COR-L47 (cell line): ENCODE measurements at places on chromosomes 11 and 22.

DNA sequence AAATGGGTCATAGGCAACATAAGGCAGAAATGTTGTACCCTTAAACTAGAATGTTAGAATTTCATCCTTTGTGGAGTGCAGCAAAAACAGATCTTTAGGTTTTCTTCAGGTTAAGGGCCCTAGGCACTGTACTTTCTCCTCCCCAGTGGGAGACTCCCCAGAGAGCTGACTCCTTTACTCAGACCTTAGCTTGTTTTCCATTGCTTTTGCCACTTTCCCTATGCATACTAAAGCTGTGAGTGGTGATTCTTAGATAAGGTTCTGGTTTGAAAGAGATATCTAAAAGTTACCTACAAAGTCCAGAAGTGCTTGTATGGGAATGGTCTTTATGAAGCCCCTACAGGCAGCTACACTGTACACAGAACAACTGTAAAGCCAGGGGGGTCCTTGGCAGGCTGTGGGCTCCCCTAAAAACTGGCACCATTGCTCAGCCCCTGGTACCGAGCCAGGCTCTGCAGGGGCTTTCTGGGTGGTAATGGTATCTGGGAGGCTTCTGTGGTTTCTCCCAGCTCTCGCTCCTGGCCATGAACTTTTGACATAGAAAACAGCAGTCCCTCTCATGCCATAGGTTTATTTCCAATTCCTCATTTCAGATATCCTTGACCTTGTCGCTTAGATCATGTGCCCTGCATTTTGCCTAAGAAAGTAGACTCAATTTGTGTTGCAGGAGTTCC lies 23.2 kb downstream of the AMOTL1 start:
- no peak for DNase-seq

- no peak for DNase-seq
These were observed 12.1 kb downstream of the GRIA4 start for GRCh38 chr11:105622016-105622415.

DNA sequence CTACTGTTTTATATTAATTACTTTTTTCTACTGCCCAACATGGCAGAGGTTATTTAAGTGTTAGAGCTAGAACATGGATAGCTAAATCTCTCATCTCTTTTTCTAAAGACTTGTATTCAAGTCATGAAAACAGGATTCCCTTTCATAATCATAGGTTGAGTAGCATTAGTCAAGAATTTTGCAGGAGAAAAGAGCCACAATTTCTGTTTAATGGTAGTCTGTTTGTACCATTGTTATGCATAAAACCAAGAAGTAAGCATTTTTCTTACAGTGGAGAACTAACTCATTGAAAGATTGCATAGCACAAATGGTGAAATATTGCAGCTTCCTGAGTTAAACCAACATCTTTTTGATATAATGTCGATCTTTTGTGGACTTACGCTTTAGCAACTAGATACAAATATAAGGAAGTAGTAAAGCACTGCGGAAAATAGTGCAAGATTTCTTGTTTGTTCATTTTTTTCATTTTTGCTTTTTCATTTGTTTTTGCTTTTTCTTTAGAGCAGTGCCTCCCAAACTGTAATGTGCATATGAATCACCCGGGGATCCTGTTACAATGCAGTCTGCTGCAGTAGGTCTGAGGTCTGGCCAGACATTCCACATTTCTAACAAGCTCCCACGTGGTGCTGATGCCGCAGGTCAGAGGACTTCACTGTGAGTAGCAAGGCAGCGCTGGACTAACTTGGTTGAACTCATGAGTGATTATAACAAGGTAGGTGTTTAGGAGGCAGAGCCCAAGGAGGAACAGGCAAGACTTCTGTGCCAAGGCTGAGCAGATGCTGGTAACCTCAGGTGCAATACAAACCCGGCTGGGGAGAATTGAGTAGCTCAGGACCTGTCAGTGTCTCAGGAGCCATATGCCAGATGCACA lies 4.6 kb downstream of the ETS1 start:
- no peak for DNase-seq

GRCh38 chr11:89495951-89496350 lies 4.8 kb upstream of the NOX4 start:
- no peak for DNase-seq

- DNase-seq = no peak
These were observed 61.2 kb downstream of the CD82 start for GRCh38 chr11:44626645-44627044.

DNA sequence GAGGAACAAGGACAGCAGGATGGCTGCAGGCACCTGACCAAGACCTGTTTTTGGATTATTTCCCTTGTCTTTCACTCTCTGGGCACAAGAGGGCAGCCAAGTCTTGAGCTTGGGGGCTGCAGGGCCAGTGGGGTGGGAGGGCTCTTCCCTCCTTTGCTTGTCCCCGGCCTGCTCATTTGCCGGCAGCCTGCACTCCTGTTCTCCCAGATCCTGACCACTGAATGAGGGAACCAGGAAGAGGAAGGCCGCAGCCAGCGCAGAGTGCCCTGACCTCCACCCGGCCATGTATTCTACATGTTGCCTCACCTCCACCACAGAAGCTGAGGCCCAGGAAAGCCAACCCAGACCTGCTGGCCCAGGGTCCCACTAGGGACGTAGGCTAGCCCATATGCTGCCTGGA lies 15.5 kb upstream of the NNMT start:
- DNase-seq = peak; percentile 72

DNA sequence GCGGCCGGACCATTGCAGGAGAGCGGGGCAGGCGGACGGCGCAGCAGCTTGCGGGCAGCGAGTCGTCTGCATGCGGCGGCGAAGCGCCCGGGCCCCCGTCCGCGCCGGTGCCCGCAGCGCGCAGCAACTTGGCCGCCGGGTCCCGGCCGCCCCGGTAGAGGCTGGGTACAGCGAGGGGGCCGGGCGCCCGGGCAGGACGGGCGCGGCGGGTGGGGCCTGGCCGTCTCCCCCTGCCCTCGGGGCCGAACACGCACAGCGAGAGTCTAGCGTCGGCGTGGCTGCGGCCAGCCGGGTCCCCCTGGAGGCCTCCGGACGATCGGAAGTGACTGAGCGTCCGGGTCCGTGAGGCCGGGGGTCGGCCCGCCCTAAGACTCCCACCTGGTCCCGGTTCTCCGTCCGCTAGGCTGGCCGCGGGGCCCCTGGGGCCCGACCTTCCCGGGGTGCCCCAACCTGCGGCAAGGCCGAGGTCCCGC lies 775 bp upstream of the TRABD start:
- DNase-seq = no peak

DNA sequence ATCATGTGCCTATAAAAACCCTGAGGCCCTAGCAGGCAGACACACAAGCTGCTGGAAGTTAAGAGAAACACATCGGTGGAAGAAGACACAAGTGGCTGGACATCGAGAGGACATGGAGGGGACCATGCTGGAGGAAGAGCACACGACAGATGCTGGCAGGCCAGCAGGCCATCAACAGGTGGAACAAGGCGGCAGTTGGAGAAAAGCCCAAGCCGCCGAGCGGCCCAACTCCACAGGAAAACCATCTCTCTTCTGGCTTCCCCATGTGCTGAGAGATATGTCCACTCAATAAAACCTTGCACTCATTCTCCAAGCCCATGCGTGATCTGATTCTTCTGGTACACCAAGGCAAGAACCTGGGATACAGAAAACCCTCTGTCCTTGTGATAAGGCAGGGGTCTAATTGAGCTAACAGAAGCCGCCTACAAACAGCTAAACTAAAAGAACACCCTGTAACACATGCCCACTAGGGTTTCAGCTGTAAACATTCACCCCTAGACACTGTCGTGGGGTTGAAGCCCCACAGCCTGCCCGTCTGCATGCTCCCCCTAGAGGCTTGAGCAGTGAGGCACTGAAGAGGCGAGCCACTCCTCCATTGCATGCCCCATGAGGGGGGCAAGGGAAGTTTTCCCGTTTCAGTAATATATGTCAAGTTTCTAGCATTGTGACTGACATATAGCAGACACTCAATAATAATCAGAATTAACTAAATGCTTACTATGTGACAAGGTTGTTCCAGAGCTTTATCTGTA lies 39.0 kb upstream of the MMP20 start:
- DNase-seq = no peak

- no peak for DNase-seq
These were observed 6.9 kb downstream of the NAALADL1 start for GRCh38 chr11:65051398-65051858.

DNA sequence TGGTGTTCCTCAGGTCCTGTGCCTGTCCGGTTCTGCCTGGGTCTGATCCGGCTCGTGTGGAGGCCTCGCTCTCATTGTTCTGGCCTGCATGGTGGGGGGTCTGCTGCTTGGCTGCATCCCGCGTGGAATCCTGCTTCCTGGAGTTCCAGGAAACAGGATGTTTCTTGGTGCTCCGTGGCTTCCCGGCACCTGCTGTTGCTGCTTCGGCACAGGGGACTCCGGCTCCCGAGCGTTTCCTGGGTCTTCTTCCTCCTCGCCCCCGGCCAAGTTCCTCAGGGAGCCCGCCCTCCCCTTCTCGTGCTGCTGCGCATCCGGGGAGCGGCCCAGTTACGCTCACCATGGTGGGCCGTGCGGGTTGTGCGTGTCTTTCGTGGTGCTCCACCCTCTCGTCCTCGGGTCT lies 29.9 kb downstream of the GLB1L2 start:
- DNase-seq = peak; percentile 63

DNA sequence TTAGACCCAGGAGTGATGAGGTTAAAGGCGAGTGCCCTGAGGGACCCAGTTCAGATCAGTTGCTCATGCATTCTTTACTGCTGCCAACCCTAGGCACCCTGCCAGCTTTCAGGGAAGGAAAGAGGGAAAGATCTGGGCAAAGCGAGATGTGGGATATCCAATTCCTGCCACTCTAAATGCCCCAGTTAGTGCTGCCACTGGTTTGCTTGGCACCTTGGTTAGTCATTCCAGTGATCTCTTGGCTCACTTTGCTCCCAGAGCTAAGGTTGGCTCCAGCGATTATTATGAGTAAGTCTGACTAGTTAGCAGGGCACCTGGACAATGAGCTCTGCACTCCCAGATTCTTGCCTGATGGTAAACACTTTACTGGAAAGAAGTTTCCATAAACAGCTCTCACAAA lies 85.0 kb downstream of the INSC start:
- no peak for DNase-seq

- DNase-seq = no peak
These were observed at the start of gene SLCO2B1 for GRCh38 chr11:75150879-75151278. Gene SLCO2B1, plus strand, starts transcription at chr11:75151107. Its CDS starts 275 bp downstream, at chr11:75151382.

- no peak for DNase-seq
These were observed 33.2 kb upstream of the CECR2 start for GRCh38 chr22:17336061-17336460.

- DNase-seq = no peak
These were observed 60.1 kb downstream of the SOX6 start for GRCh38 chr11:16296273-16296672.

GRCh38 chr11:9629064-9629463 lies 34.8 kb upstream of the SWAP70 start:
- no peak for DNase-seq

DNA sequence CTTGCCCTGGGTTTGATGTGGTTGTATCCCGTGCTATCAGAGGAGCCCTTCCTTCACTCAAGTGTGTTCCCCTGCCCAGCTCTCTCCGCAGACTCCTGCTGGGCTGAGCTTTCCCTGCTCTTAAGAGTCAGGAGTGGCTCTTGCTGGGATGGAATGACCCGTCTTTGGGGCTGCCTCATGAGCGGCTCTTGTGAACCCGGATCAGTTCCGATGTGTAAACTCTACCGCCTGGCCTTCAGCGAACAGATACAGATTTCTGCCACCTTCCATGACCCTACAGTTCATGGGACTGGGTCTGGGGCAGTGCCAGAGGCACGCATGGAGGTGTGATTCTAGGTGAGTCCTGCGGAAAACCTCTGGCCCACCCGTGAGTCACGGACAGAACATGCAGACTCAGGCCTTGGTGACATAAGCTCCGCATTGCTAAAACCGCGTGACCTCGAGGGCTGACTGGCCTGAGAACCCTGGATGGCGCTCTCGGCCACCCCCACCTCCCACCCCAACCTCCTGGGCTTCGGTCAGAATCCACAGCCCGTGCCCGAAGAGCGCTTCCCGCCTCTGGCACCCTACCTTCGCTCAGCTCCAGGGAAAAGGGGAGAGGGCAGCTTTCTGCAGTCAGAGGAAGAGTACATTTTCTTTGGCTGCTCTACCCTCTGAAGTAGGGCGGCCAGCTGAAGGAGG lies 1.3 kb upstream of the ZBTB16 start:
- DNase-seq = no peak

DNA sequence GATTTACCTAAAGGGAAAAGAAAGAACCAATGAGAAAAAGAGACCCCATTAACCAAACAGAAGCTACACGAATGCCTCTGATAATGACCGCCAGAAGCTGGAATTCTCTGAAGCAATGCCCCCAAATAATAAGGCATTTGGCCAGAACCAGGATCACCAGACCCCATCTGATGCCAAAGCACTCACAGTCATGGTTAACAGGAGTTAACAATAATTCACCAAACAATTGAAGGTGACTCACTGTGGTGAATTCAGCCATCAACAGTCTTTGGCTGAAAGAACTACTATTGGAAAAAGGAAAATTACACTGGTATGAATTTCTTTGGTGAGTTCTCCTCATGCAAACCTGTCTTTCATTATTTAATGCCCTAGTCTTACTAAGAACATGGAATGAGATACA lies 21.9 kb upstream of the NFRKB start:
- DNase-seq = no peak

- no peak for DNase-seq
These were observed 12.5 kb downstream of the PICALM start for GRCh38 chr11:86056351-86056854.

DNA sequence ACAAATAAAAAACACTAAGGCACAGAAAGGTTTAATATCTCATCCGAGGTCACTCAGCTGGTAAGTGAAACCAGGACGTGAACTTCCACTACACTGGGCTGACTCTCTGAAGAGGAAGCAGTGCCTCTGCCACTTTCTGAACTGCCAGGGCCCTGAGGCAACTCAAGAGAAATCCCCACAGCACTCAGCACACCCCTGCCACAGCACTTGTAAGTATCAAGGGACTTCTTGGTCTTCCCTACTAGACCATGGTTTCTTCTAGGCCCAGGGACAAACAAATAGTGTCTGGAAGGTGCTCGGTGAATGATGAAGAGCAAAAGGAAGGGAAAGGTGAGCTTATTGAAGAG lies 49.7 kb downstream of the RPL27A start:
- DNase-seq = no peak

GRCh38 chr22:47574556-47574955 lies 812.1 kb downstream of the TBC1D22A start:
- no peak for DNase-seq

DNA sequence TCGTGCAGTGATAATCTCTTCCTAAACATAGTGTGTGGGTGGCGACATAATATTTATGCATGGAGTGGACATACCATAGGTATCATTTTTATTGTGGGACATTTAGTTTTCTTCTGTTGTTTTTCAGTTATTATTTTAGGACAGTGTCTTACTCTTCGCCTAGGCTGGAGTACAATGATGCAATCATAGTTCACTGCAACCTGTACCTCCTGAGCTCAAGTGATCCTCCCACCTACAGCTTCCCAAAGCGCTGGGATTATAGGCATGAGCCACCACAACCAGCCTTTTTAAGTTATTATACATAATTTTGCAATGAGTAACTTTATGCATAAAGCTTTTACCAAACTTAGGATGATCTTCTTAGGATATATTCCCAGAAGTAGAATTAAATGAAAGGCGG lies 2.7 kb downstream of the SRRD start:
- no peak for DNase-seq
